ENCODE measurements at places on chromosomes 2 and 18. TPM values are rescaled to one million over a fixed set of nuclear protein-coding genes. Genes with fewer than 3 reads are reported as not detected.

The EIF2B4 gene
- polyA plus RNA-seq = 49.7 TPM

The EMILIN1 gene
- polyA plus RNA-seq = 130 TPM

The MEP1B gene
- polyA plus RNA-seq = not detected

The RBM44 gene
- polyA plus RNA-seq = 0.70 TPM

The MAIP1 gene
- polyA plus RNA-seq = 40.1 TPM

The ADRA2B gene
- polyA plus RNA-seq = 4.5 TPM

The RGPD4 gene
- polyA plus RNA-seq = not detected

The TMEM150A gene
- 44.8 TPM for polyA plus RNA-seq

The PDE1A gene
- 18.5 TPM for polyA plus RNA-seq

The KCNG2 gene
- not detected for polyA plus RNA-seq

The TTN gene
- 0.93 TPM for polyA plus RNA-seq

The CCDC150 gene
- 24.8 TPM for polyA plus RNA-seq

The DUSP19 gene
- 5.3 TPM for polyA plus RNA-seq

The ARHGEF4 gene
- 8.3 TPM for polyA plus RNA-seq

The LOXHD1 gene
- polyA plus RNA-seq = 0.53 TPM

The IMPA2 gene
- 92.3 TPM for polyA plus RNA-seq

The RIT2 gene
- polyA plus RNA-seq = 0.09 TPM

Measured in renal cortex interstitium (tissue), 15 donors.